Immature natural killer cell (primary cell): ENCODE measurements at places on chromosomes 6 and 20.

- H3K4me1 ChIP-seq = no peaks in the 10 kb centered on the region
- no peak for DNase-seq
- no peak overlapping the region for H3K4me3 ChIP-seq
- H3K27ac ChIP-seq = no peak overlapping the region
- H3K27me3 ChIP-seq = peaks cover 5% of the 10 kb centered on the region
- H3K36me3 ChIP-seq = no peaks in the 10 kb centered on the region
Measured at GRCh38 chr20:17768271-17768670, 68.5 kb downstream of the BANF2 start.

- H3K36me3 ChIP-seq = no peaks in the 10 kb centered on the region
- H3K4me3 ChIP-seq = no peak overlapping the region
- no peak for DNase-seq
- no peaks in the 10 kb centered on the region for H3K27me3 ChIP-seq
- H3K27ac ChIP-seq = no peak overlapping the region
Measured at GRCh38 chr6:54094786-54095185, 16.5 kb upstream of the MLIP start.

DNA sequence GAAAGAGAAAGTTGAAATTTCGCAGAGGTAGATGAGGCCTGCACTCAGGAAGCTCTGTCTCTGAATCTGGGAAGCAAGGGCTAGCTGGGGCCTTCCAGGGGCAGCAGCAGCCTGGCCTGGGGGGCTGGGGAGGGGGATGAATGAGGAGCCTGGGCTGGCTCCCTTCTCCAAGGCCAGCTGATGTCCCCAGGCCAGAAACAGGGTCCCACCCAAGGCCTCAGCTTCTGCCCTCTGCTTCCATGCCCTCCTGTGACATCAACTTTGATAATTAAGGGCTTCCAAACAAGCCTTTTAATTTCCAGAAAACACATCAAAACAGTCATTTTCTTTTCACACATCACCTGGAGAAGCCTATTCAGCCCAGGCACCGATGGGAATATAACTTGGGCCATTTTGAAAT is 15.4 kb downstream of the TFAP2A start:
- H3K4me3 ChIP-seq = no peak overlapping the region
- peaks cover 4% of the 10 kb centered on the region for H3K36me3 ChIP-seq
- no peak for DNase-seq

DNA sequence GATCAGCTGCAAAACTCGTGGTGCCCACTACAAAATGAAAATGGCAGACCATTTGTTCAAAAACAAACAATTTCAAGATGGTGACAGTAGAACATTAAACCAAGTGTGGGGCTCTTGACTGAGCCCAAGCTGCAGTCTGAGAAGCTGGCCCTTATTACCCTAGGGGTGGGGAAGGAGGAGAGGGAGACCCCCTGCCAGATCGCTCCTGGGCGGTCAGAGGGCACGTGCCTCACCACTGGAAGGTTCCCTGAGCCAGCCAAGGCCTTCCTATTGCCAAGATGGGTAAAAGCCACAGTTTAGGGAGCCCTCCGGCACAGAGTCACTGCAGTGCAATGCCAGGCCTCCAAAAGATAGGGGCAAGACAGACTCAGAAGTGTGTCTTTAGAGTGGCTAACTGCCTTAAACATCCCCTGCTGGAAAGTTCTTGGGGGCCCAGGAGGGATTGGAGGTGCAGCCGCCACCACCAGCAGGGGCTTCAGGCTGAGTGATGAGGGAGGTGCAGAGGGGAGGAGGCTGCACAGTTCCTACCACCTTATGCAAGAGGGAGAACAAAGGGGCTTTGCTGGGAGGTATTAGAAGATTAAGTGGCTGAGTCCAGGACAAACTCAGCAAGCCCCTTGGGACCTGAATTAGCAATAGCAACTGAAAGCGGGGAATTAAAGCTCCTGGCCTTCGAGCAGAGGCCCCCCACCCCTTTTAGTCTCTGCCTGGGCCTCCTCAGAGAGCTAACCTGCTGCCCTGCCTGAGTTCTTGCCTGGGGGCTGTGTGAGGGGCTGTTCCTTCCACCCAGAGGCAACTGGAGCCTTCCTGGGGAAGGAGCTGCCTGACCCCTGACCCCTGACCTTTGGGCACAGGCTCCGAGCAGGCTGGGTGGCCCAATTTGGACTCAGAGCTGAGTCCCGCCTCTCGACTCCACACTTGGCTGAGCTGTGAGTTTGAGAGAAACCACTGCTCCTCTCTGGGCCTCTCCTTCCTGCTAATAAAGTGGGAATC is 88.4 kb downstream of the VEGFA start:
- no peak for DNase-seq
- H3K4me3 ChIP-seq = no peak overlapping the region
- H3K27me3 ChIP-seq = no peaks in the 10 kb centered on the region
- no peaks in the 10 kb centered on the region for H3K4me1 ChIP-seq
- no peak overlapping the region for H3K27ac ChIP-seq

DNA sequence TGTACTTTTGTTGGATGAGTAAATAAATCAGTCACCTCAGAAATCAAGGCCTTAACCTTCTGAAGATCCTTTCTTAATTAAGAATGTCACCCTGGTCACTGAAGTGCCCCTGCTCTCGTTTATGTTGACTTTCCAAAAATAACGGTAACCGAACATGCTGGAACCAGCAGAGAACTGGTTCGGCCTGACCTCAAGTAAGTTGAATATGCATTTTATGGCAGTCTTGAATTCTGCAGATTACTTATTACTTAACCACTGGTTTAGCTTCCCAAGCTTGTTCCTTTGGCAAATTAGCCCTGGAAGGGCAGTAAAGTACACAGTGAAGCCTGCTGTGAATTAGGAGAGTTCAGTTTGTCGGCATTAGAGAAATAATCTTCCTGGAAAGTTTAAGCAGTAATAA is 12.2 kb downstream of the MAPRE1 start:
- peaks cover 27% of the 10 kb centered on the region for H3K36me3 ChIP-seq
- H3K4me3 ChIP-seq = peak overlapping the region; percentile 72
- no peak for DNase-seq
- peaks cover 73% of the 10 kb centered on the region for H3K4me1 ChIP-seq

DNA sequence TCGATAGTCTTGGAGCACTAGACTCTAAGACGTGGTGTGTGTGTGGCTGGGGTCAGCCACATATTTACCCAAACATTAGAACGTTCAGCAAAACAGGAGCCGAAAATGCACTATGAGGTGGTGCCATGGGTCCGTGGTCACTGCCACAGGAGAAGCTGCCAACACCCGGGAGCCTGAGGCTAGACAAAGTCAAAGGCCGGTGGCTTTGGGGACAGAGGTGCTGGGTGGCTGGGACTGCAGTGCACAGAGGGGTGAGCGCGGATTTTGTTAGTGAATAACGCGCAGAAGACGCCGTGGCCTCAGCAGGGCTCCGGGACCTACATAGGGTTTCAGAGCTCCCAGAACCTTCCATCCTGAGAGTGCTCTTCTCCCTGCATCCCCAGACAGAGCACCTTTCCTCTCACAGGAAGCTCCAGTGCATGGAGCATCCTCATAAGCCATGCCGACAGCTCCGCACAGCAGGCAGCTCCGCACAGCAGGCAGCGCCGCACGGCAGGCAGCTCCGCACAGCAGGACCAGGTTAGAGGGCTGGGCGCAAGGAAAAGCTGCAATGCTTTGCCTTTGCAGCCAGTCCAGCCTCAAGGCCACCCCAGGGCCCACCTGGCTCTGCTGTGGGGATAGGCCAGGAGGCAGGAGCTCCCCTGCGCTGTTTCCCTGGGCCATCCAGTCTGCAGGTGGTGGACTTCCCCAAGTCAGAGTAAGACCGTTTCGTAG is 304.1 kb downstream of the TAF4 start:
- H3K4me1 ChIP-seq = no peaks in the 10 kb centered on the region
- H3K36me3 ChIP-seq = no peaks in the 10 kb centered on the region
- H3K4me3 ChIP-seq = no peak overlapping the region
- H3K27ac ChIP-seq = no peak overlapping the region
- no peak for DNase-seq

DNA sequence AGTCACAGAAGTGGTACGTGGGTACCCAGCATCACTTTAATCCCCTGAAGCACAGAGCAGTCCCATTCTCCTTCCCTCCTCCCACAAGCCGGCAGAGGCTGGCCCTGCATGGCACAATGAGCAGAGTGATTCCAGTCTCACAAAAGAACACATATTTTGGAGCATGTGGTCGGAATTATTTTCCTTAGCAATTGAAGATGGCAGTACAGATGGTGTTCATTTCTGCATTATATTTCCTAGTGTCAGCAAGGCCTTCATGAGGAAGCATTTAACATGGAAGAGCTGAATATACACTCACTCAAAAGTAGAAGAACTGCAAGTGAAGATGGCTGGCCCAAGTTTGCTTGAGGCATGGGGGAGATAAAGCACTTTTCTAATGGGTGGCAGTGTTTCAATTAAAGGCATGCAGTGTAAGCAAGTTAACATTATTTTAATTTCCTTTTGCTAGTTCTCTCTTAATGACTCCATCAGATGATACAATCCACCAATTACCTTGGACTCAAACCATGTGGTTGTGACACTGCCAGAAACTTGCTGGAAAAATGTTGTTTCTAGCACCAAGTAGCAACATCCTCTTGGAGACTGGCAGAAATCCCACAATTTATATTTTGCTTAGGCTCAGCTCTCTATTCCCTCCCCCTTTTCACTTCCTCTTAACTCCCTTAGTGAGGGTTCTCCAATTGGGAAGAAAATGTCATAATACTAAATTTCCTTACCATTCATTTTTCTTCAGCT is 74.4 kb downstream of the ARHGAP18 start:
- H3K4me1 ChIP-seq = no peaks in the 10 kb centered on the region
- no peak overlapping the region for H3K27ac ChIP-seq
- no peaks in the 10 kb centered on the region for H3K27me3 ChIP-seq
- H3K4me3 ChIP-seq = no peak overlapping the region
- no peak for DNase-seq
- H3K36me3 ChIP-seq = peaks cover 37% of the 10 kb centered on the region

DNA sequence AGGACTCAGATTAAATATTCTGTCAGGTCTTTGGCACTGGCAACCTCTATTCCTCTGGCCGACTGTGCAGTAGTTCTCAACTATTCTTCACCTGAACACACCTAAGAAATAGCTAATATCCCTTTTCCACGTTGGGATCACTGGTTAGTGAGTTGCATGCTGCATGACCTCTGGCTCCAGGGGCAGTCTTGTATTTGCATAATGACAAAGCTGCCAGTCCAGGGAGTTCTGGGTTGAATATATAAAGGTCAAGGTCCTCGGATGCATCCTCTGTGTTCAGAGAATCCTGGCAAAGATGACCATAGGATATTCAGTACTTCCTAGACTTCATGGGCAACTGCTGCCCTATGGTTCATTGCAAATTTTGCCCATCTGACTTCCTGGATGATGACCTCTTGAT is 131.2 kb downstream of the DNAH8 start:
- no peaks in the 10 kb centered on the region for H3K4me1 ChIP-seq
- no peak for DNase-seq
- H3K27me3 ChIP-seq = peaks cover 9% of the 10 kb centered on the region
- H3K36me3 ChIP-seq = no peaks in the 10 kb centered on the region

DNA sequence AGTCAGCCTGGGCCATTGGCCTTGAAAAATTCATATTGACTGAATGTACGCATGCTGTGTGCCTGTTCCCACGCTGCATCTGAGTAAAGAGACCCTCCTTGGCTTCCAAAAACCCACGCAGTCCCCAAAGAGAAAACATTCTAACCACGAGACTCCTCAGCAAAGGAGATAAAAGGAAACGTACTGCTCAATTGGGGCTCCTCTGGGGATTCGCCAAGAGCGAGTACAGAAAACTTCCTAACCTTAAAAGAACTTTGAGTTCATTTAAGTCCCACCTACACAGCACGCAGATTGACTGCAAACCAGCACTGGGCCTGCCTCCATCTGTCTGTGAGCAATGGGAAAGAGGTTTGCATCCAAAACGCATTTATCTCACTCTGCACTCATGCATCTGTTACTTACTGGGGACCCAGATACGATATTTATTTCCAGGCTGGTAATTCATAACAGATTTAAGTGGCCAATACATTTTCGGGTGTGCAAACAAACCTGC is 505.9 kb upstream of the CHD6 start:
- no peak overlapping the region for H3K27ac ChIP-seq
- no peaks in the 10 kb centered on the region for H3K27me3 ChIP-seq
- H3K4me1 ChIP-seq = no peaks in the 10 kb centered on the region
- H3K4me3 ChIP-seq = no peak overlapping the region

DNA sequence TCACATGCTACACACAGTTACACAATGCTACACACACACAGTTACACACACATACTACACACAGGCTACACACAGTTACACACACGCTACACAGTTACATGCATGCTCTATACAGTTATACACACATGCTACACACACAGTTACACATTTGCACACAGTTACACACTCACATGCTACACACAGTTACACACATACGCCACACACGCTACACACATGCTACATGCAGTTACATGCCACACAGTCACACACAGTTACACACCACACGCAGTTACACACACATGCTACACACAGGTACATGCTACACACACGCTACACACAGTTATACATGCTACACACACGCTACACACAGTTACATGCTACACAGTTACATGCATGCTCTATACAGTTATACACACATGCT is 15.6 kb downstream of the MYT1 start:
- no peak for DNase-seq
- H3K4me3 ChIP-seq = peak overlapping the region; percentile 68
- peak overlapping the region; percentile 77 for H3K27ac ChIP-seq
- peaks cover 32% of the 10 kb centered on the region for H3K4me1 ChIP-seq
- H3K27me3 ChIP-seq = peaks cover 2% of the 10 kb centered on the region
- no peaks in the 10 kb centered on the region for H3K36me3 ChIP-seq

DNA sequence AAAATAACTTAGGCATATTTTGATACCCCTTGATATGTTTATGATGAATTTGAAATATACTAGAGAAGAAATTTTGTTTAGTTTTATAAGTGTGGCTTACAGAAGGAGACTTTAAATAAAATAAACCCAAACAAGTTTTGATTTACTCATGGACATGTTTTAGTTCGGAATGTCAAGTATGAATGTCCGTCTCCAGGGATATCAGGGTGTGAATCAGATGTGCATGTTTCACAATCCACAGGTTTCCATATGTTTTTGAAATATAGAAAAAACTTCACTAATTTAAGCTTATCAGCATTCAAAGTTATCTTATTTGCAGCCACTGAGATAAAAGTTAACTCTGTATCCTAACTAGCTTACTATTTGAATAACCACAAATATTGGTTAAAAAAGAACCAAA is 51.5 kb downstream of the PLCB1 start:
- H3K4me3 ChIP-seq = no peak overlapping the region
- no peak overlapping the region for H3K27ac ChIP-seq
- no peaks in the 10 kb centered on the region for H3K36me3 ChIP-seq

DNA sequence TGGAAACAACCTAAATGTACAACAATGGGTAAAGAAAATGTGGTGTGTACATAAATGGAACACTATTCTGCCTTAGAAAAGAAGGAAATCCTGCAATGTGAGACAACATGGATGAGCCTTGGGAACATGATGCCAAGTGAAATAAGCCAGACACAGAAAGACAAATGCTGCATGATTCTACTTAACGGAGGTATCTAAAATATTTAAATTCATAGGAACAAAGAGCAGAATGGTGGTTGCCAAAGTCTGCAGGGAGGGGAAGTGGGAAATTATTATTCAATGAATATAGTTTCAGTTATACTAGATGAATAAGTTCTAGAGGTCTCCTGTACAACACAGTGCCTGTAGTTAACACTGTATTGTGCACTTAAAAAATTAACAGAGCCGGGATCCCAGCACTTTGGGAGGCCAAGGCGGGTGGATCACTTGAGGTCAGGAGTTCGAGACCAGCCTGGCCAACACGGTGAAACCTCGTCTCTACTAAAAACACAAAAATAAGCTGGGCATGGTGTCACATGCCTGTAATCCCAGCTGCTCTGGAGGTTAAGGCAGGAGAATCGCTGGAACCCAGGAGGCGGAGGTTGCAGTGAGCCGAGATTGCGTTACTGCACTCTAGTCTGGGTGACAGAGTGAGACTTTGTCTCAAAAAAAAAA is 71.4 kb upstream of the SNX9 start:
- H3K27me3 ChIP-seq = peaks cover 19% of the 10 kb centered on the region
- H3K36me3 ChIP-seq = no peaks in the 10 kb centered on the region
- H3K27ac ChIP-seq = no peak overlapping the region
- H3K4me3 ChIP-seq = no peak overlapping the region
- H3K4me1 ChIP-seq = peaks cover 4% of the 10 kb centered on the region
- DNase-seq = no peak
